CD14-positive monocyte (primary cell): ENCODE measurements at places on chromosomes 2 and 18.

DNA sequence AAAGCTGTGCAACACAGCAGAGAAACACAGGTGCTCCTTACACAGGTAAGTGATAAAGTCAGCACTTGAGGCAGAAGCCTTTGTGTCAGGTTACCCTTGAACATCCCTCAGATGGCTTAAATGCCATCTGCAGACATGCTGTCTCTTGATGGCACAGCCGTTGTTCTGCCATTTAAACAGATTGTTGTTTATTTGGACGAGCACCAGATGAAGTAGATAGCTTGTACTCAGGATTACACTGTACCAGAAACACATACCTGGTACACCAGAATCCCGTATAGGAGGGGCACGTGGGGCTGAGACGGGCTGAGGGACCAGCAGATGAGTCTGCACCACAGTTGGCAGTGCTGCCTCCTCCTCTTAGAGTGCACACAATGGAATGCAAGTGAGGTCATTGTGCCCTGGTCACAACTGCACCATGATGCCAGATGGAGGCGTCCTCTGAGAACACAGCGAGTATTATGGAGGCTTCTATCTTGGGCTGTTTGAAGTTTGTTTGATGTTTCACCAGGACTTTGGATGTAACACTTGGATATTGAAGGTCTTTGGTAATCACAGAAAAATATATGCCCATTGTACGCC is 143.0 kb downstream of the TANC1 start:
- no peak for DNase-seq

DNA sequence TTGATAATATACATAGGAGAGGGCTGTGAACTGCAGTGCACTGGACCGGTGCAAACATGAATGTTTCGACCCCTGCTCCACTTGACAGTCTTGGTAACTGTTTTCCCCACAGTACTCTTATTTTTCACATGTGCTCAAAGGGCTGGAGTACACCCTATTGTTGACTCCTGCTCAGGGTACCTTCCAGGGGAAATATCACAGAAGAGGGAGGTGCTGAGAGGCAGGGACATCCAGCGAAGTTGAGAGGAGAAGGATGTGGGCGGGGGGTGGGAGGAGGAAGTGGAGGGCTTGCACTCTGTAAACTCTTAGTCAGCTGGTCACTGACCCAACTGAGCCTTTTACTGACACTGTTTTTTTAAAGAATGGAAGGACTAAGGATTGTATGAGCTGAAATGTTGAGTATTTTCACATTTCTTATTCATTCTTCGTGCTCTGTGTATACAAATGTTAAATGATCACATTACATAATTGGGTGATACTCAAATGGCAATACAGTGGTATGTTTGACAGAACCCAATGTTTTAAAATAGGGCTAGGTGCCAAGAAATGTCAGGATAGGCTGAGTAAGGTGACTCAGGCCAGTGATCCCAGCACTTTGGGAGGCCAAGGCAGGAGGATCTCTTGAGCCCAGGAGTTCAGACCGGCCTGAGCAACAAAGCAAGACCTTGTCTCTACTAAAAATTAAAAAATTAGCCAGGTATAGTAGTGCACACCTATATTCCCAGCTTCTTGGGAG is 10.0 kb downstream of the INPP4A start:
- DNase-seq = peak; percentile 83

GRCh38 chr2:156890529-156891148 is 366.9 kb upstream of the GALNT5 start:
- DNase-seq = no peak

DNA sequence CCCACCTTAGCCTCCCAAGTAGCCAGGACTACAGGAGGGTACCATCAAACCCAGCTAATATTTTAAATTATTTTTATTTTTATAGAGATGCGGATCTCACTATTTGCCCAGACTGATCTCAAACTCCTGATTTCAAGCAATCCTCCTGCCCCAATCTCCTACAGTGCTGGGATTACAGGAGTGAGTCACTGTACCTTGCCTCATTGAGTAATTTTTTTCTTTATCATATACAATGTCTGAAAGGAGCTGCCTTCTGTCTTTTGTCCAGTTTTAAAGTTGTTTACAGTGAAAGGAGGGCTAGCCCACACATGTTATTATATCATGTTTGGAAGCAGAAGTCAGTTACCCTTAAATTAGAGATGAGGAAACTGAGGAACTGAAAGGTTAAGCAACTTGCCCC is 32.5 kb downstream of the PRKRA start:
- DNase-seq = peak; percentile 15

- DNase-seq = no peak
These were observed 15.5 kb upstream of the ECEL1 start for GRCh38 chr2:232502911-232503808.

- no peak for DNase-seq
These were observed at the start of gene STPG4 for GRCh38 chr2:47155091-47155876. STPG4 (minus strand) TSS chr2:47155308; CDS start chr2:47155251, 57 bp downstream.

GRCh38 chr2:48287976-48288375 is 242.0 kb upstream of the STON1 start:
- peak; percentile 49 for DNase-seq

- DNase-seq = no peak
These were observed 155.2 kb downstream of the AFF3 start for GRCh38 chr2:99987160-99987559.
